Epithelial cell of prostate (primary cell): ENCODE measurements at places on chromosomes 6 and 20.

DNA sequence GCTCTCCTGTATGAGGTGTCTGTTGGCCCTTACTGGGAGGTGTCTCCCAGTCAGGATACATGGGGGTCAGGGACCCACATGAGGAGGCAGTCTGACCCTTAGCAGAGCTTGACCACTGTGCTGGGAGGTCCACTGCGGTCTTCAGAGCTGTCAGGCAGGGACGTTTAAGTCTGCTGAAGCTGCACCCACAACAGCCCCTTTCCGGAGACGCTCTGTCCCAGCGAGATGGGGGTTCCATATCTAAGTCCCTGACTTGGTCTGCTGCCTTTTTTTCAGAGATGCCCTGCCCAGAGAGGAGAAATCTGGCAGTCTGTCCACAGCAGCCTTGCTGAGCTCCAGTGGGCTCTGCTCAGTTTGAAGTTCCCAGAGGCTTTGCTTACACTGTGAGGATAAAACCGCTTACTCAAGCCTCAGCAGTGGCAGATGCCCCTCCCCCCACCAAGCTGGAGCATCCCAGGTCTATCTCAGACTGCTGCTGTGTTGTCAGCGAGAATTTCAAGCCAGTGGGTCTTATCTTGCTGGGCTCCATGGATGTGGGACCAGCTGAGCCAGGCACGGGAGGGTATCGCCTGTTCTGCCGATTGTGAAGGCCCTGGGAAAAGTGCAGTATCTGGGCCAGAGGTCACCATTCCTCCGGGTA, 36.3 kb upstream of the IBTK start:
- no peak for DNase-seq

- DNase-seq = no peak
Observed at GRCh38 chr20:58570204-58570859, 55.1 kb upstream of the APCDD1L start.

GRCh38 chr6:136609873-136610706, 59.9 kb upstream of the MAP7 start:
- peak; percentile 98 for DNase-seq

GRCh38 chr6:107132330-107132954, 17.1 kb upstream of the BEND3 start:
- no peak for DNase-seq

DNA sequence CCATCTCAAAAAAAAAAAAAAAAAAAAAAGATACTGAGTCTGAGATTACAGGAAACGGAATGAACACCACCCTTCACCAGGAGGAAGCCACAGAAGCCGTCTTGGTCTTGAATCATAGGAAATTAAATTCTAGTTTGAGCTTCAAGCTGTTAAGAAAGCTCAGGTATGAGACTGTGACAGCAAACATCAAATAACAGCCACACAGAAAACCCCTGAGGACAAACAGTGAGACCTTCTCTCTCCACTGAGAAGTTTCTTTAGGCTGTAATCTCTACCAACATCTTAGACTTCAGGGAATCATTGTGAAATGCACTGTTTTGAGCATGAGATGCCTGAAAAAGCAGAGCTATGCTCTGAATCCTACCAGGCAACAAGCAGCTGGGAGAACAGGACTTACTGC, 30.8 kb downstream of the PDE10A start:
- no peak for DNase-seq

- DNase-seq = no peak
Observed at GRCh38 chr6:106475284-106475683, 114.8 kb downstream of the CRYBG1 start.

DNA sequence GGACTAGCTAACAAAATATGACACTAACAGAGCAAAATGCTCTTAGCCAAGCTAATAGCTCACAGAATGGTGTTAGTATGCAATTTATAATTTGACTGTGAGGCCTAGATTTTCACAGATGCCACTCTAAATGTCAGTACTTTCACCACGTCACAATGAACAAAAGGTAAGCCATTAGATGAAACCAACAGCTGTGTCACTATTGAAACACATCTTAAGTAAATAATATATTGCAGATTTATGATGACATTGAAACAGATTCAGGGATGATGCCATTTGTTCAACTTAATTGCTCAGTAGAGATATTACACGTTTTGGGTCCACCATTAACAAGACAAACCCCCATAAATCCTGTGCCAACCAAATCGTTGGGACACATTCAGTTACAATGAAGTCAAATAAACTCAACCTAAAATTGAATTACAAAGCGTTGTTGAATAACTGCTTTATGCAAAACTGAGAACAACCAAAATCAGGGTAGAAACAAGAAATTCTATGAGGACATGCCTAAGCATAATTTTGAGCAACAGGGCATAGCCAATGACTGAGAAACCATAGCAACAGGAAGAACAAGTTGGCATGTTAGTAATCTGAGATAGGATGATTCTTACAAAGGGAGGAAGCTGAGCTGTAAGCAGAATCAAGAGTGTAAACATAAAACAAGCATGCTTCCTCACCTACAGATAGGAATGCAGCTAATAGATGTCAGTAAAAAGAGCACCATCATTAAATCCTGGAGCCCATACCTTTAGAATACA, 85.6 kb upstream of the KHDRBS2 start:
- DNase-seq = no peak
